ENCODE measurements at places on chromosomes 2 and 18.

- DNase-seq: no peak
Observed at GRCh38 chr18:58915006-58915799, 50.5 kb downstream of the ZNF532 start.

- no peak for DNase-seq
Observed at GRCh38 chr18:34840256-34840826, 130.2 kb downstream of the DTNA start.

DNA sequence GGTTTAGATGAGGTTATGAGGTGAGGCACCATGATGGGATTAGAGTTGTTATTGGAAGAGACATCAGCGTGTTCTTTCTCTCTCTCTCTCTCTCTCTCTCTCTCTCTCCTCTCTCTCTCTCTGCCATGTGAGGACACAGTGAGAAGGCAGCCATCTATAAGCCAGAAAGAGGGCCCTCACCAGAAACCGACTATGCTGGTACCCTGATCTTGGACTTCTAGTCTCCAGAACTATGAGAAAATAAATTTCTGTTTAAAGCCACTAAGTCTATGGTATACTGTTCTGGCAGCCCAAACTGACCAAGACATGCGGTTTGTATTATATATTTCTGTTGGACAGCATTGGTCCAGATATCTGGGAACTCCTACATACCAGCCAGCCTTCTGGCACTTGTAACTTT is 3.5 kb upstream of the LIPG start:
- DNase-seq: no peak

- no peak for DNase-seq
Observed at GRCh38 chr2:105655244-105655643, 89.5 kb upstream of the NCK2 start.

DNA sequence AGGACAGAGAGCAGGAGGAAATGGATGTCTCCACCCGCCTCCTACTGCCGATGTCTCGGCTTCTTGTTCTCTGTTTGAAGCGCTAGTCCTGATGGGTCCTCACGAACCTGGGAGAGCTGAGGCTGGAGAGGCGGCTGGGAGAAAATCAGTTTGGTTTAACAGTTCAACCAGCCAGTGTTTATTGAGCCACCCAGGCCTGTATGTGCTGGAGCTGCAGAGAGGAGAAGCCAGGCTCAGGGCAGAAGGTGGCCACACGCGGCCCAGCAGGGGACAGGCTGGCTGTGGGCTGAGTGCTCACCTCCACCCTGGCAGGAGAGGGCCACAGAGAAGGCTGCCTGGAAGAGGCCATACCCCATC is 202.1 kb downstream of the CYP26B1 start:
- no peak for DNase-seq

GRCh38 chr2:120323214-120323613 is 22.7 kb upstream of the INHBB start:
- DNase-seq: no peak

DNA sequence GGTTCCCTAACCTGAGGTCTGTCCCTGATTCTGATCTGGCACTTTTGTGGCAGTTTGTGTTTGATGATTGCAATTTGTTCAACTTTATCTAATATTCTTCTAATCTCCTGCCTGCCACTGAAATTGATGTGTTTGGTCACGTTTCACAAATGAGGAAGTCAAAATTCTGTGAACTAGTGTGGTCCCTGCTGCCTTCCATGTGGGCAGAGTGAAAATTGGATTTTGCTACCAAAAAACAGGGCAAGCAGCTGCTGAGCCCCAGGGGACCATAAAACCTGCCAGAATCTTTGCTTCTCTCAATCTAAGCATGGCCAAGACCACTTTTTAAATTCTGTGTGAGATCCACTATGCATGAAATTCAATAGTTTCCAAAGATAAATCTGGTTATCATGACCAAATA is 195.5 kb upstream of the CYRIA start:
- DNase-seq: no peak

DNA sequence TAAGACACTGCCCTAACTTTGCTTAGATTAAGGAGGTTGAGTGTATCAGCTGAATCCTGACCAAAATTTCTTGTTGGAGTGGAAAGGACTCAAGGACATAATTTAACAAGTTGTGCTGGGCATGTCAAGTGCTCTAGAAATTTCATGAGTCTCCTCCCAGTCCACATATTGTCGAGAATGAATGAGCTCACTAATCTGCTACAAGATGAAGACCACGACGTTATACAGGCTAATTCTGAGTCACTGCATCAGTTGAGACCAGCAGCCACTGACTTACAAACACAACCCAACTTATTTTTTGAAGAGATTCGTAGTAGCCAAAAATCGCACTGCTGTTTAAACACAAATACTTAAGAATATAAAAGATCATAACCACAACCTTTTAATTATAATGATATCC is 28.7 kb upstream of the SLC8A1 start:
- DNase-seq: no peak

DNA sequence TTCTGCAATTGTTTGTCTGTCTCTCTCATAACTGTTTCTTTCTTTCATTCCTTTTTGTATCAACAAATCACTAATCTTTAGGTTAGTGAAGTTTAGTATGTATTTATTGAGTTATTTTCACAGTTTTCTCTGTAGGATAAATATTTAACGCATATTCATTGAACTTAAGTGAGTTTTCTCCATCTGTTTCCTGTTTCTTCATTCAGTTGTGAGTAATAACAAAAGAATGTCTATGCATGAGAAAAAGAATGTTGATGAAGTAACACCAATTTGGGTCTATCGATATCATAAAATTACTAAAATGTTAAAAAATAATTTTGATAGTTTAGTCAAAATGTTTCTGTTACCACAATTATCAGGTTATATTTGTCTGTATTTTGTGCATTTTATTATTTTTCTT is 948.0 kb downstream of the DSC3 start:
- DNase-seq: peak; percentile 7

DNA sequence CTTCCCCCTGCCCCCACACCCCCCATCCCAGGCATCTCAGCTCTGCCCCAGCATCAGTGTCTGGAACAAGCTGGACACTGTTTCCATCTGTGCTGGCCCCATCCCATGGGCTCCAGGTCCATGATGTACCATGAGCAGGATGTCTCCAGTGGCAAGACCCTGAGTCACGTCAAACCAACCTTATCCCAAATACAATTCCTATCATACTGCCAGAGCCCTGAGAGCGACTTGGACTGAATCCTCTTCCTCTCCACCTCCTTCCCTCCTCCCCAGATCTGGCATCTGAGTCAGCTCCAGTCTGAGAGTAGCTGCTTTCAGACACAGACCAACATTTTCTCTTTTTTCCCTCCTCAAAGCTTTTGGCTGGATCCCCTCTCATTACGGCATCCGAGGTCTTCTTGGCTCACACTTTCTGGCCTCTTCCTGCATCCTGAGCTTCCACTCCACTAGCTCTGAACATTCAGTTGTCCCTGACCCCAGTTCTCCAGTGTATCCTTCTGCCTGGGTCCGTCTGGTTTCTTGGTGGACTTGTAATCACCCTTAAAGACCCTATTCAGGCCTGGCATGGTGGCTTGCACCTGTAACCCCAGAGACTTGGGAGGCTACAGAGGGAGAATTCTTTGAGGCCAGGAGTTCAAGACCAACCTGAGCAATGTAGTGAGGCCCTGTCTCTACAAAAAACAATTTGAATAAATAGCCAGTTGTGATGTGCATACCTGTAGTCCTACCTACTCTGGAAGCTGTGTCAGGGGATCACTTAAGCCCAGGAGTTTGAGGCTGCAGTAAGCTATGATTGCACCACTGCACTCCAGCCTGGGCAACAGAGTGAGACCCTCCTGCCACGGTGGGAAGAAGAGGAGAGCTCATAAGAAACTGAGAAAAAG is 68.3 kb downstream of the ACKR3 start:
- no peak for DNase-seq

DNA sequence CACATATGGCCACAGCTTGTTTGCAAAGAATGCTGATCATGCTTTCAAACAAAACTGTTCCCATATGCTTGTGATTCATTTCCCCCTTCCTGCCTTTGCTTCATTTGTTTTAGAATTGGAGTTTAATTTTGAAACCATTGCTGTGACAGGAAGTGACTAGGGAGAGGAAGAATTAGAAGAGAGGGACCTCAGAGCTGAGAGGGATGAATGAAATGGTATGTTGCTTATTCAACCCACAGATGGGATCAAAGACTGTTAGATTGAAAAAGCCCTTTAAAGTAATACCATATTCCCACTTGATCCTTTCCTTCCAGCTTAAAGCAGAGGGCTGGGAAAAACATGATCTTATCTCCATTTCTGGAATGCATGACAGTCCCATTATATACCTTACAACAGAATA is 106.2 kb upstream of the RNF152 start:
- peak; percentile 9 for DNase-seq

GRCh38 chr2:23239374-23239773 is 145.6 kb upstream of the KLHL29 start:
- DNase-seq: no peak

DNA sequence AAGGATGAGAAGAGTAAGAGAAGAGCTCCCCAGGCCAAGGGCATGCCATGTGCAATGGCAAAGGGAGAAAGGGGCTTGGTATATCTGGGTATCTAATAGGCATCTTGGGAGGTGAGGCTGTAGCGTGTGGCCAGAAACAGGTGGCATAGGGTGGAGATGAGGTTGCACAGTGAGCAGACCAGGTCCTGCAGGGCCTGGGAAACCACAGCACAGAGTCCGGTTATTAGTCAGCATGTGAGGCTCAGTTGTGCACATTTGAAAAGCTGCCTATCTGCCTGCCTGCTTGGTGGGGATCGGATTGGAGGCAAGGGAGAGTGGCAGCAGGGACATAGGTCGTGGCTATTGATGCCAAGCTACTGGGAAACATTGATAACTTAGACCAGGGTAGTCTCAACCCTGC is 190.6 kb downstream of the TPGS2 start:
- no peak for DNase-seq

GRCh38 chr18:49926106-49926745 is 112.9 kb upstream of the ACAA2 start:
- no peak for DNase-seq

GRCh38 chr2:83305758-83306378 is 1153.2 kb downstream of the SUCLG1 start:
- DNase-seq: no peak

GRCh38 chr18:55861266-55861665 is 273.3 kb upstream of the TCF4 start:
- DNase-seq: no peak

DNA sequence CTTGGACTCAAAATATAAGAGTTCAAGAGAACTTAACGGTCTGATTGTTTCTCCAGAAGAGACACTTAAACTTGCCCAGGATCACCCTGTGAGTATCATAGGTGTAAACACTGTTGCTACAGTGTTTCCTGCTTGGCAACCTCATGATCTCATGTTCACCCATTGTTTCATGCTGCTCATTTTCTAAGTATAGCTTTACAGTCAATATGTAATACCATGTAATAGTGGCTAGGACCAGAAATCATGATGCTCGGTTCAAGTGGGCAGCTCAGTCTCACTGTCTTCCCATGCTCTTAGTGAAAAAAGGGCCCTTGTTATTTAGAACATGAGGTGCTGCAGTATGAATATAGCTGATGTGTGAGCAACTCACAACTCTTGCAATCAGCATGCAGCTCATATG is 157.5 kb downstream of the CERS6 start:
- DNase-seq: no peak

Measured in HTR-8/SVneo (cell line).